Astrocyte of the cerebellum (primary cell): ENCODE measurements at places on chromosomes 3 and 15.
A peak's percentile ranks its signal among the peaks of the same experiment; 100 is the strongest.

- DNase-seq = peak; percentile 78
Observed at GRCh38 chr3:185820973-185821758, 3.7 kb downstream of the IGF2BP2 start.

DNA sequence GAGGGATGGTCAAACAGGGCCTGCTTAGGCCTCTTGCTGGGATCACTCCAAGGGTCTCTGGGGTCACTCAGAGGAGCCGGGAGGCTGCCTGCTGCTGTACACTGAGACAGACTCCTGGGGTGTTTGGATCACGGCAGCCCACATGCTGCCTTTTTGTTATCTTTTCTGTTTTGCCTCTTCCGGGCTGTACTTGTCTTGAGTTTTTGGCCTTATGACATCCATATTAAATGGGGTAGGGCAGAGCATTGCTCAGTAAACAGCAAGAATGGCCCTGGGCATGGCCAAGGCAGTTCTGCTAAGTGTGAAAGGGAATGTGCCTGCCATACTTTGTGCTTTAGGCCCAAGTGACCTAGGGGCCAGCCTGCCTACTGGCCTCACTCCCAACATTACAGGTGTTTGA, 771 bp upstream of the ENTPD3 start:
- DNase-seq = no peak

DNA sequence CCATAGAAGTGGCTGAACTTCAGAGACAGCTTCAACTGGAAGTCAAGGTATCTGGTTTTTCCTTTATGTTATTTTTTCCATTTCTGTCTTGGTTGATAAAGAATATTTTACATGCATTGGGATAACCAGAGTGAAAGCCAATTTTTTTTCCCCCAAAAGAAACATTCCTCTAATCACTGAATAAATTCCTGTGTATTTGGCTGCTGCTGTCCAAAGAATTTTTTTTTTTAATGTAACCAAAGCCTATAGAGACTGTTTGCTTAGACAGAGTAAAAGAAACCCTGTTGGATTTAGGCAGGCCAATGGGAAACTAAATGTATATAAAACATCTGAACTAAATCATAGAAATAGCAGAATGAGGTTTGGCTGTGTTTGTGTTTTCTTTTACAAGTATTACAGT, 75.2 kb downstream of the CGNL1 start:
- no peak for DNase-seq

DNA sequence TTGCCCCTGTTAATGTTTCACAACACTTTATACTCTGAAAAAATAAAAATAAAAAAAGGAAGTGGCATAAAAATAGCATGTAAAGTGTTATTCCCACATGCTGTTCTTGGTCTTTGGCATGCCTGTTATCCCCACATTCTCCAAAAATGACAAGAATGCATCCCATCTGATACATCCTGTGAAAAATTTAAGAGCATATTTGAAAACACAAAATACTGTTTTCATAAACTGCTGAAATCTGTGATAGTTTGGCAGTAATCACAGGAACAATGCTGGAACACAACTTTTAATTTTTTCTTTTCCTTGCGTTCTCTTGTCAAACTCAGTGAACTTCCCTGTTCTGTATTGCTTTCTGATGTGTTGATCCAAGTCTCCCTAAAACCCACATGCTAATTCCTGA, 288.8 kb downstream of the ROBO2 start:
- DNase-seq = no peak

GRCh38 chr3:15479400-15480224, 41.9 kb downstream of the COLQ start:
- DNase-seq = no peak

GRCh38 chr3:187685948-187686347, 15.8 kb upstream of the SST start:
- no peak for DNase-seq
